NCI-H524 (cell line): ENCODE measurements at places on chromosomes 11 and 22.

- DNase-seq: no peak
Measured at GRCh38 chr22:50723991-50724390, 14.0 kb upstream of the ACR start.

DNA sequence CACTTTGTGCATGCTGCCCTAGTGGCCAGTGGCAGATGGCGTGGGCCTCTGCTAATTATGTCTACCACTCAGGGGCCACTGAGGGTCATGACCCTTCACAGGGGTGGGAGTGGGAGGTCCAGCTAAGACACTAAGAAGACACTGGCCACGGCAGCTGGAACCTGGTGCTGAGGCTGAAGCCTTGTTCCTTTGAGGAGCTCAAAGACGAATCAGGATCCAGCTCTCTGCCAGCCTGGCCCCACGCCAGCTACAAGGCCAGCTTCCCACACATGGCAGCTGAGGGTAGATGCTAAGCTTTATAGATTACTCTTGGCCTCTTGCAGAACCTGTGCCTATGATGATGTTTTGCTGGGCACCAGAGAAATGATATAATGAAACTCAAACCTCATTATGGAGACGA is 226.3 kb downstream of the DSCAML1 start:
- DNase-seq: peak; percentile 10

DNA sequence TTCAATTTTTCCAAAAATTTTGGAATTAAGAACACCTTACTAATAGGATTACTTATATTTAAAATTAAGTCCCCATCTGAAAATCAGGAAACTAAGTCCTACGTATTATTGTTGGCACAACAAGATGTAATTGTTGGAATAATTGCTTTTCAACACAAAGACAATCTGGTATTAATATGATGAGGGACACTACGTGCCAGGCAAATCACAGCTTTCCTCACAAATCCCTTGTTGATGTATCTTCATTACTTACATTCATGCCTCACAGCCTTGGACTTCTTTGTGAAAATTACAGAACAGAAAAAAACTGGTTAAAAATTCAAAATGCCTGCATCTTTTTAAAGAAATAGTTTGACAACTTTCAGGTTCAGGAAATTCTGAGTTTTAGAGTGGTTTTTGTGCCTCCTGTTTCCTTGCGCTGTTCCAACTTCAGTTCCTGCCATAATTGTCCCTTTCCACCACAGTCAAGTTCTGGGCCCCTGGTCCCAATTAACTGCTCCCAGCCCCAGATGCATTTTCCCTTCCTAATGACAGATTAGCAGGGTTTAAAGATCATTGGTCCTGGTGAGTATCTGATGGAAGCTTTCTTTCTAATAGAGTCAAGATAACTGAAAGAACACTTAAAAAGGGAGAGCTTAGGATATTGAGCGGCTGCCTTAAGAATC is 23.3 kb upstream of the CCDC34 start:
- peak; percentile 53 for DNase-seq

DNA sequence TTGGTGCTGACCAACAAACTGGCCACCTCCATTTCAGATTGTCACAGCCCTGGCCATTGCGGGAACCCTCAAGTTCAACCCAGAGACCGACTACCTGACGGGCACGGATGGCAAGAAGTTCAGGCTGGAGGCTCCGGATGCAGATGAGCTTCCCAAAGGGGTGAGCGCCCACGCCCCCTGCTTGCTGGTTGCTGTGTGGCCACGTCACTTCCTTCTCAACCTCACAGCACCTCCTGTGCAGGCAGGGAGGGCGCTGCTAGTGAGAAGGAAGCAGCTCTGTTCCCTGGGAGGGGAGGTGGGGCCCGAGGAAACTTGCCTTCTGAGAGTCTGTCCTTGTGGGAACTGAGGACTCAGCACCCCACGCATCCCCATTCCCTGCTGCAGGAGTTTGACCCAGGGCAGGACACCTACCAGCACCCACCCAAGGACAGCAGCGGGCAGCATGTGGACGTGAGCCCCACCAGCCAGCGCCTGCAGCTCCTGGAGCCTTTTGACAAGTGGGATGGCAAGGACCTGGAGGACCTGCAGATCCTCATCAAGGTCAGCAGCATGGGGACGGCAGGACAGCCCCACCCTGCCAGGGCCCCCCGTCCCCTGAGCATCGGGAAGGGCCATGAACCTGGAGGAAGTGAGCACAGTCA is 19.3 kb downstream of the POLR3H start:
- DNase-seq: no peak

- no peak for DNase-seq
Measured at GRCh38 chr11:59240322-59240721, 27.6 kb upstream of the MPEG1 start.

DNA sequence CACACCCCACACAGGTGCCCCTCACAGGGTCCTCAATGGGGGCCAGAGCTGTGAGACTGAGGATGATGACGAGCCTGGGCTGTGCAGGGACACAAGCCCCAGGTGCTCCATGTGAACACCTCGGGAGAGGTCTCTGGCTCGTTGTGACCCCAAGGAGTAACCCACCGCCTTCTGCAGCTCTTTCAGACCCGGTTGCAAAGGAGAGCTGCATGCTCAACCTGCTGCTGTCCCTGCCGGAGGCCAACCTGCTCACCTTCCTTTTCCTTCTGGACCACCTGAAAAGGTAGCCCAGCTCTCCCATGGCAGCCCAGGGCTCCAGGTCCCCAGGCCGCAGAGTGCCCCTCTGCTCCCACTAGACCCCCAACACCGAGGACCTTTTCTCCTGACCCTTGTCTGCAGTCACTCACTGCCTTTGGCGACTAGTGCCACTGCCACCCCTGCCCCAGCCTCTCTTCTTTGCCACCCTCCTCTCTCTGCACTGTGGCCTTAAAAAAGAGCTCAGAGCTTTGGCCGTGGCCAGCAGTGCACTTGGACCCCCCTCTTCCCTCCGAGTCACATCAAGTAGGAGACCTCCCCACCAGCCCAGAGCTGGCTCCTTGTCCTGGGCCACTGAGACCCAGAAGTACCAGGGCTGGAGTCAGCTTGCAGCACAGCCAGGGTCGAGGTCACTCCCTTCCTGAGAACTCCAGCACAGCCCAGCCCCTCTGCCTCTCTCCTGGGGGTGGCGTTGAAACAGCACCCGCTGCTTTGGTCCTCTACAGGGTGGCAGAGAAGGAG is 133.7 kb downstream of the BCR start:
- no peak for DNase-seq

DNA sequence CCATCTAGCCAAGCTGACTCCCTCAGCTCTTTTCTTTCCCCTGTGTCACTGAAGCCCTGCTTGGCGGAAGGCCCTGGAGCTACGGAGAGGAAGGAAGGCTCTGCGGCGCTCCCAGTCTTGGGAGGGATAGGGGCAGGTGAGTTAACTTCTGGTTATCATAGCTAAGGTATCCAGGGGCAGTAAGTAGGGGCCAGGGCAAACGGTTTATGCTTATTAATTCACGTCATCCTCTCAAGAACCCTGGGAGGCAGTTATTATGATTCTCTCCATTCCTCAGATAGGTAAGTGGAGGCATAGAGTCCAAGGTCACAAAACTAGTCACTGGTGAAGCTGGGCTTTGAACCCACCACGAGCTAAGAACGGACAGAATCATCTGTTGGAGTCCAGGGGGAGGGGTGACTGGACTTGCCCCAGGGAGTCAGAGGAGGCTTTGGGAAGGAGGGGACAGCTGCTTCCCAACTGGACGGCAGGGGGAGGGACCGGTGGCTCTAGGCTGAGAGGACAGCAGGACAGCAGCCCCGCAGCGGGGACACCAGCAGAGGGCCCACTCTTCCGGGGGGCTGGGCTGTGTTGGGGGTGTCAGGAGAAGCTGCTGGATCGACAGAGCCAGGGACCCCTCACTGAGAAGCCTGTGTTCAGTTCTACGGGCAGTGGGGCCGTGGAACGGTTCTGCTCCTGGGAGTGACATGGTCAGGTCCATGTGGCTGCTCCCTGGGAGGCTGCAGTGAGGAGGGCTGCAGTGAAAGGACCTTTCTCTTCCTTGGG is 3.5 kb downstream of the BAIAP2L2 start:
- DNase-seq: no peak

- no peak for DNase-seq
Measured at GRCh38 chr11:107384144-107384852, 73.3 kb downstream of the CWF19L2 start.

GRCh38 chr22:35995772-35996171 is 32.9 kb downstream of the RBFOX2 start:
- DNase-seq: peak; percentile 23

- no peak for DNase-seq
Measured at GRCh38 chr11:34537636-34538035, 24.0 kb upstream of the ELF5 start.
